ENCODE measurements at places on chromosomes 2 and 18.

GRCh38 chr2:49807689-49808088 lies 653.4 kb upstream of the FSHR start:
- no peak for DNase-seq

- DNase-seq = no peak
Observed at GRCh38 chr2:70116936-70117552, 29.8 kb downstream of the PCBP1 start.

DNA sequence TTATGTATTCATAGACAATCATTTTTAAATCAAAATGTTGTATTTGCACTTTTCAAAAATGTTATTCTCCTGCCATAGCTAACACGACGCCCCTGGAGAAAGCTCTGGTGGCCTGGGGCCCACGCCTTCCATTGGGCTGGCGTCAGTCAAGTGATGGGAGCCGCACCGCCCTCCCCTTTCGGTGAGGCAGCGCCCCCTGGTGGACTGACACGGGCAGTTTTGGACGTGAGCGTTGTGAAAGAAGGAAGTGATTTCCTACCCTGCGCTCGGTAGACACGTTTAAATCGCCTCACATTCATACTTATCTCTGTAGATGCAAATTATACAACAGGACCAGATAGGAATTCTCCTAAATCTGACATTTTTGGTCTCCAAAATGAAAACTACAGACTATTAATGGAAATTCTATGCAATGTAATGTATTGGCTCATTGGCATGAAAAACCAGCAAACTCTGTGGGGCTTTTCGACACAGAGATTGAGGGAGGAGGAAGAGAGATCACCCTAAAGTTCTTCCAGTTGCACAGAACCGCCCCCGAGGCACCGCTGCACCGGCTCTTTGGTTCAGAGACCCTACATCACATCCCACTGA lies 326.2 kb upstream of the SOX11 start:
- peak; percentile 6 for DNase-seq

DNA sequence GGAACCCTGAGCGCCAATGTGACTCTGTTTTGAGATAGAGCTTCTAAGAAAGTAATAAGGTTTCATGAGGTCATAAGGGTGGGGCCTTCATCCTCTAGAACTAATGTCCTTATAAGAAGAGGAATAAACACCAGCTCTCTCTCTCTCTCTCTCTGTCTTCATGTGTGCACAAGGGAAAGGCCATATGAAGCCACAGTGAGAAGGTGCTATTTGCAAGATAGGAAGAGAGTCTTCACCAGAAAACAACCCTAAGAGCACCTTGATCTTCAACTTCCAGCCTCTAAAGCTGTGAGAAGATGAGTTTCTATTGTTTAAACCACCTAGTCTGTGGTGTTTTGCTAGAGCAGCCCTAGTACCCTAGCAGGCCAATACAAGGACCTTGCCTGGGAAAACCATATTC lies 55.8 kb downstream of the DOCK10 start:
- DNase-seq = no peak

DNA sequence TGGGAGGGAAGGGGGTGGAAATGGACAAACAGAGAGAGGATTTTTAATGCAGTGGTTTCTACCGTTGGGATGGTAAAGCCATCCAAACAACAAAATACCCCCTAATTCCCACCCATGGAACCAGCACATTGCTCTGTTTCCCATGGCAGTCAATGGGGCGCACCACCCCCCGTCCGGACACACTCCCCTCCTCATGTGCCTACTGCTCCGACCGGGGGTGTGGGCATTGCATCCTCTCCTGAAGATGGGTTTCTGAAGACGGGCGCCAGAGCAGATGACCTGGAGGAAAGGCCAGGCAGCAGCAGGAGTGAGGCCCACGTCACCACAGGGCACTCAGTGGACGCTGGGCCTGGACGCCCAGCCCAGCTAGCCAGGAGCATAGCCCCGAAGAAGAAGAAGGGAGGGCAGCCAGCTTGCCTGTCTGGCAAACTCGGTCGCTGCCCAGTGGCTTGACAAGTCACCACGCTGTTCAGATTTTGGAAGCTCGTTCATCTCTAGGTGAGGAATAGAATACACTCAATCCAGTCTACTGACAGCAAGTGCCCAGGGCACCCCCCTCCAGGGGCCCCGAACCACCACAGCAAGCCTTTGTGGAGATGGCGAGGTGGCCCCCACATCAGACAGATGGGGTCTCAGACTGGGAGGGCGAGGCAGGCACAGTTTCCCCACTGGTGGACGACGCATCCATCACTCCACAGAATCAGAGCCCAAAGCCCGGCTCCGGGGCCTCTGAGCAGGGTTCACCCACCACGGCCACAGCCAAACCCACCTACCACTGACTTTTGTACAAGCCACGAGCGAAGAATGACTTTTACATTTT lies 296.2 kb upstream of the SALL3 start:
- DNase-seq = no peak

DNA sequence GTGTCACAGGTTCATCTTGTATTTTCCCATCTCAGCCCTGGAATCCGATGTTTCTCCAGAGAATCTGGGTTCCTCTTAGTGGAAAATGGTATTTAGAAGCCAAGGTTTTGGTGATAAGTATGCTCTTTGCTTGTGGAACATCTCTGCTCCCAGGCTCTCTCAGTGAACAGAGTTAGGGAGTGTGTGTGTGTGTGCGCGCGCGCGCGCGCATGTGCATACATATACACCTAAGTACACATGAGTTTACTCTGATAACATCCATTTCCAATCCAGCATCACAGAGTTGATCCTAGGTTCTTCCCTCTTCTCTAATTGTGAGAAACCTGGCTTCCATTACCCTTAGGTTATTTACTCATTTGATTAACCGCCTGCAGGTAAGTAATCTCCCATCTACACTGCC lies 41.7 kb downstream of the ABCG8 start:
- no peak for DNase-seq

GRCh38 chr2:127193967-127194280 lies 26.2 kb downstream of the CYP27C1 start:
- DNase-seq = no peak

DNA sequence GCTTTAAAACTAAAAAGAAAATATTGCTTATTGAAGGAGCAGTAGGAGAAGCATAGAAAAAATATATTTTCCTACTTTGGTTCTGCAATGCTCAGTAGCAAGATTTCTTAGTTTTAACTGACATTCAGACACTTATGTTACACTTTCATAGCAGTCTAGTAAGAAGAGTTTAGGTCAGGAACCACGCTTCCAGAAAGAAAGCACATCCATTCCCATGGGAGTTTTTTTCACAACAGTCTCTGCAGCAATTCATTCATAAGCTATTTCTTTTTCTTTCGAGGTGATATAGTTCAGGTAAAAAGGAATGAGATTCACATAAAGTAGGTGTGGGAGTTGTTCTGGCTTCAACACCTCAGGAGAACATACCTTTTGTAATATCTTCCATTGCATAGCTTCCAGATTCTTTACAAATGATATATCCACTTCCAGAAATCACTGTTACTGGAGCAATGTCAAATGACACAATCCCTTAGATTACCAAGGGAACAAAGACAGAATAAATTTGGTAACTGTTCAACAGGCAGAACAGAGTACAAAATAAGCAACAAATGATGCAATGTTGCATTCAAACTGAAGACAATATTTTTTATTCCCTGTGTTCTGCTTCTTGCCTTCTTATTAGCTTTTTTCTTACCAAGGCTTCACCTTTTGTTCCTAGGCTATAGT lies 95.2 kb upstream of the GULP1 start:
- no peak for DNase-seq

GRCh38 chr18:57150828-57151227 lies 3.9 kb downstream of the BOD1L2 start:
- no peak for DNase-seq

DNA sequence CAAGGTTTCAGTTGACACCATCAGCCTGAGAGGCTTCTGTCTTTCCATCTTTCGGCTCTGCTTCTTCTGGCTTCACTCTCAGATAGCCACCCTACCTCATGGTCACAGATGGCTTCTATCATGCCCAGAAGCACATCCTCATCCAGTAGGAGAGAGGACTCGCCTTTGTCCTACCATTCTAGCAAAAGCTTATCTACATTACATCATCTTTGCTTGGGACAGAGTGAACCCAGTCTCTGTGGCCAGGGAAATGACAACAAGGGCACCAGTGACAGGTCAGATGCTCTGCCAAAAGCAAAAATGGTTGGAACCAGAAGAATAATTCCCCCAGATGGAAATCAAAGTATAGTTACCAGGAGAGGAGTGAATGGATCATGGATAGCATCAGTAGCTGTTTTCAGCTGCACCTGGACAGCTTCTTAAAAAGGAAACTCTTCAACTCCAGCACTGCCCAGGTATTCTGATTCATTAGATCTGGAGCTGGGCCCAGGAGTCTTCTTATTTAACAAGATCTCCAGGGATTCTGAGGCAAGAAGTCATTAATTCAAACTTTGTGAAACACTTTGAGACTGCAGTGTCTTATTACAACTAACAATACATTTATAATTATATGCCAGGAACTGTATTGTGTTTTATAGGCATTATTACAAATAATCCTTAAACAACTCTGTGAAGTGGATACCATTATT lies 257.7 kb upstream of the UBE2E3 start:
- no peak for DNase-seq

- no peak for DNase-seq
Observed at GRCh38 chr2:12766421-12766879, 49.7 kb downstream of the TRIB2 start.

DNA sequence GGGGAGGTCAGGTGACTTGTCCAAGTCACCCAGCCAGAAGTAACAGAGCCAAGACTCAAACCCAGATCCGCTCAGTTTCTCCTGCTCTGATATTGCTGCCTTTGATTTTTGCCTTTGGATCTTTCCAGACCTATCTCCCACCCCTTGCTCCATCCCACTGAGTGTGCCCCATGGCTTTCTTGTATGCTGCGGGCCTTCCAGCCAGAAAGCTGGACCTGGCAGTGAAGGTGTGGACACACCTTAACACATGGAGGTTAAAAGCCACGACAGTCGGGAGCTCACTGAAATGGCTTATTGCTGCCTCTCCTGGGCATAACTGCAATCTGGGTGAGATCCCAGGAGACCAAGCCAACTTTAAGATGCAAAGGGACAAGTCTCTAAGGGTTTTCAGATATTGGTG lies 86.7 kb downstream of the LONRF2 start:
- no peak for DNase-seq

- peak; percentile 6 for DNase-seq
Observed at GRCh38 chr2:98935777-98936352, at the start of gene CRACDL. CRACDL (minus strand) TSS chr2:98936225; CDS start chr2:98846800, 89,425 bp downstream.

- no peak for DNase-seq
Observed at GRCh38 chr2:236163471-236164200, 4.5 kb downstream of the GBX2 start.

DNA sequence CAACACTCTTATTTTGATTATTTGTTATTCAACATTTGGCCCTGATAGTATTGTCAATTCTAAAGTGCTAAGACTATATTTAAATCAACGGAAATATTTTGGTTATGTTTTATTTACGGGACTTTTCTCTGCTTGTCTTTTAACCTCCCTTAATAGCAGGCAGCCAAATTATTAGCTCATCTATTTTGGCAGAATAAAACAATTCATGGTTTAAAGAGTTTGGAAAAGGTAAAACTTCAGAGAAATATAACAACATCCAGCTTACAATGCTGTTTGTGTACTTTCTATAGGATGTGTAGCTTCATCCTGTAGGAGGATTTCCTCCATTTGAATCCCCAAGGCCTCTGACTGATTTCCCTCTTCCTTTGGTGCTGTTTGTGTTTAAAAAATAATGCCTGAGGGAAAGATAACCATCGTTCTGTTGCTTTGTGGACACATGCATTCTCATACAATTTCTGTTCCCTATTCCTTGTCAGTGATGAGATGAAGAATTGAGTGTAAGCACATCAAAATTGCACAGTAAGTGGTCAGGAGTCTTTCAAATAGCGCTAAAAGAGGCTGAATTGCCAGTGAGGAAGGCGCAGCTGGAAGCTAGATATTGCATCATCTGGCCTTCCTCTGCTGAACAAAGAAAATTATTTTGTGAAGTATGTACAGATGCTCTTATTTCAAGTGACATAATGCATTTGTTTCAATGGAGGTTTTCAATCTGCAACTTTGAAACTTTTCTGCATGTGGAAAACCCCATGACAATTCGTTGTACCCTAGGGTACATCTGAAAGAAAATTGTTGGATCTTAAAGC lies 80.3 kb downstream of the CD28 start:
- DNase-seq = no peak

DNA sequence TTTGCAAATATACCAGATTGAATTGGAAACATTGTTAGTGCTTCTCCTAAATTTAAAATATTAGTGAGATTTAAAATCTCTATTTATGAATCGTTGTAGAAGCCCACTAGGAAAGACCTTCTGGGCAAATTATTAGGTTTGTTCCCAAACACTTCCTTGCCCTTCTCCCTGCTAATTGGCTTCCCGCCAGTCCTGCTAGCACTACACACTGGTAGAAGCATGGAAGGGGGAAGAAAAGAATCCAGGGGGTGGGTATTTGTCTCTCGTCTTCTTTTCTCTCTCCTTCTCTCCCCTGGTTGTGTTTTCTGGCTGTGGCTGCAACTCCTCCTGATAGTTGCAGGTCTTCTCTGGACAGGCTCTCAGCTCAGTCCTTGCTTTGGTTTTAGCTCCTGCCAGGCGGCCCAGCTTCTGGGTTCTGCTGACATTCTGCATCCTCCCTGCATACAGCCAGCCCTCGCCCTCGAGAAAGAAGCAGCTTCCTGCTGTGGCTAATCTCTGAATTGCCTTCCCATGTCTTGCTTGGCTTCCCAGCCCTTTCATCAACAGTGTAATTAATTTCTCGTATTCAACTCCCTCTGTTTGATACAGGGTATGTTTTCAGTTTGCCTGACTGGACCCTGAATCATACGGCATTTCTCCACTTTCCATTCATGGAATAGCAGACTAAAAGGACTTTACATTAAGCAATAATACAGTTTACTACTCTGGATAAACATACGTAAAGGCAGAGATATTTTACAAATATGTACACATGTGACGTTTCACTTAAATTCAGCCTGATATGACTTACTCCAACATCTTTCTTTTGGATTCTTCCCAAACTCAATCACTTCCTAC lies 6.9 kb upstream of the PARD3B start:
- DNase-seq = no peak

DNA sequence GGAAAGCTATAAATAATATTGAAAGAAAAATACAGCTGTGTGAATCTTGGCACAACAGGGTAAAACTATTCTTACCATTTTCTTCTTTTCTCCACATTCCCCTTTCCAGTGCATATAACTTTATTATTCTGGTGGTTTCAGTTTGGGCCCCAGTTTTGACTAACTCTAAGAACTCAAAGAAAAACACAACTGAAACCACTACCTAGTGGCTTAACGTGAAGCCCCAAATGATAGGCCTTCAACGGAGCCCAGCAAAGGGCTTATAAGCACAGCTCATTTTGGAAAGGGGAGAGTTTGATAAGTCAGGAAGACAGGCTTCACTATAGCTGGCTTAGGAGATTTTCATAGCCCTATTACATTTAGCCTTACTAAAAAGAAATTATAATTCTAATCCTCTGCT lies 62.4 kb downstream of the PPP1R1C start:
- DNase-seq = no peak

Data from stimulated activated CD4-positive, alpha-beta T cell treated with anti-CD3 and anti-CD28 coated beads, Interleukin-1b, Interleukin-23, amount 100 ng/mL, for 24 hours (primary cell).